ENCODE measurements at places on chromosomes 6 and 20. TPM values are rescaled to one million over a fixed set of nuclear protein-coding genes. Genes with fewer than 3 reads are reported as not detected.

KIF13A gene
- 28.1 TPM for total RNA-seq

EXOC2 gene
- total RNA-seq, result 11.0 TPM

ANGPT4 gene
- total RNA-seq, result 0.08 TPM

PTPRT gene
- 0.14 TPM for total RNA-seq

ADA gene
- 2.9 TPM for total RNA-seq

TMEM244 gene
- not detected for total RNA-seq

RNF182 gene
- total RNA-seq, result 1.4 TPM

FOXO3 gene
- total RNA-seq, result 21.7 TPM

PSORS1C1 gene
- total RNA-seq, result under 0.01 TPM

CCN2 gene
- 7.3 TPM for total RNA-seq

All from liver (tissue), 10 donors.